ENCODE measurements at places on chromosomes 11 and 22. TPM values are rescaled to one million over a fixed set of nuclear protein-coding genes. Genes with fewer than 3 reads are reported as not detected.

TPH1 gene
- total RNA-seq: not detected

APOA1 gene
- total RNA-seq: not detected

NLRP14 gene
- total RNA-seq: not detected

CDHR5 gene
- total RNA-seq: not detected

CASP5 gene
- not detected for total RNA-seq

CARNS1 gene
- total RNA-seq: 0.38 TPM

AIFM3 gene
- 0.65 TPM for total RNA-seq

ESRRA gene
- 41.9 TPM for total RNA-seq

KCNJ11 gene
- total RNA-seq: not detected

HOATZ gene
- total RNA-seq: not detected

OR8K1 gene
- not detected for total RNA-seq

MMP13 gene
- not detected for total RNA-seq

FTH1 gene
- 393 TPM for total RNA-seq

OR10A4 gene
- not detected for total RNA-seq

PARVA gene
- 87.9 TPM for total RNA-seq

NXPE1 gene
- not detected for total RNA-seq

QSER1 gene
- total RNA-seq: 16.5 TPM

INPP5J gene
- 0.13 TPM for total RNA-seq

RBMXL2 gene
- total RNA-seq: not detected

PHF5A gene
- 41.9 TPM for total RNA-seq

RAB39A gene
- total RNA-seq: not detected

DRD4 gene
- total RNA-seq: not detected

ARFGAP2 gene
- total RNA-seq: 131 TPM
